ENCODE measurements at places on chromosomes 16 and 17.
A peak's percentile ranks its signal among the peaks of the same experiment; 100 is the strongest.

DNA sequence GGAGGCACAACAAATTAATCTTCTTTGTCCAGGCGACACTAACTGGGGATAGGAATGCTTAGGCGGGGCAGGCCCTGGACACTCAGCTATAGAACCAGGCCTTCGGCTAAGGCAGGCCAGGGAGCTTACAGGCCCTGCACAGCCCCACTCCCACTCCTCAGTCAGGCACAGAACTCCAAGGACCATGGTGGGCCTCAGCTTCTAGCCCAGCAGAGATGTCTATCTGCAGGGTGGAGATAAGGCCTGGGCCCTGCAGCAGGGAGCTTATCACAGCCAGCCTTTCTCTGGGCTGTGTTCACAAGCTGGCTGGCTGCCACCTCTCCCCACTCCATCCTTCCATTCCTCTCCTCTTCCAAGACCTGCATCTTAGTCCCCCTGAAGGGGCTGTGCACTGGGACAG, 68.1 kb downstream of the TMEM132E start:
- no peak for DNase-seq

DNA sequence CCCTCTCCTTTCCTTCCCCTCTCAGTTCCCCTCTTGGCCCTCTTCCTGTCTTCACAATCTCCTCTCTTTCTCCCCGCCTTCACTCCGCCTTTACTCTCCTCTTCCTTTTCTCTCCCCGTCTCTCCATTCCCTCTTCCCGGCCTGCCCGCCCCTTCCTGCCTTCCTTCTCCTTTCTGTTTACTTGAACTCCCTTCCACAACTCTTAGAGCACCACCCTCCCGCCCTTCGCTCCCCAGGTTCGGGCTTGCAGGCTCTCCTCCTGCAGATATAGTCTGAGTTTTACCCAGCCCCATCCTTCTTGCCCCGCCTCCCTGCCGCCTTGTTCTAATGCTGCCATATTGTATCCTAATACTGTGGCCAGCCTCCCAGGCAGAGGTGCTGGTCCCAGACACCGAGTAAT, 201.5 kb upstream of the N4BP1 start:
- DNase-seq, result no peak

GRCh38 chr17:73205459-73205961, 12.7 kb downstream of the COG1 start:
- DNase-seq, result no peak

- DNase-seq, result peak; percentile 74
Observed at GRCh38 chr16:67936124-67936879, at the start of gene PSMB10. Gene PSMB10 (minus strand): TSS chr16:67936850. CDS start chr16:67936749, 101 bp downstream.

DNA sequence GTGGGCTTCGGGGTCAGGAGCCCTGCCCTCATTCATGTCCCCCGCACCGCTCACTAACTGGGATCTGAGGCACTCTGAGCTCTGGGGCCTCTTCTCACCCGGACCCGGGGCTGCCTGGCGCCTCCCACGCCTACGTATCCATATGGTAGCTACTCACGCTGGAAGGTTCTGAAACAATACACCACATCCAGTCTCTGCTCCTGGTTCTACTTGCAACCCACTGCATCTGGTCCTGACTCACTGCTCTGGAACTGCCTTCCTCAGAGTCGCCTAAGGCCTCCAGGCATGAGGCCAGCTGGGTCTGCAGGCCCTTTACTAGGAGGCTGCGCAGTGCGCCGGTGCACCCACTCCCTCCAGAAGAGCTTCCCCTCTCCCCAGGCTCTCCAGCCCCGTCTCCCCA, 18.1 kb downstream of the USP36 start:
- DNase-seq, result no peak

DNA sequence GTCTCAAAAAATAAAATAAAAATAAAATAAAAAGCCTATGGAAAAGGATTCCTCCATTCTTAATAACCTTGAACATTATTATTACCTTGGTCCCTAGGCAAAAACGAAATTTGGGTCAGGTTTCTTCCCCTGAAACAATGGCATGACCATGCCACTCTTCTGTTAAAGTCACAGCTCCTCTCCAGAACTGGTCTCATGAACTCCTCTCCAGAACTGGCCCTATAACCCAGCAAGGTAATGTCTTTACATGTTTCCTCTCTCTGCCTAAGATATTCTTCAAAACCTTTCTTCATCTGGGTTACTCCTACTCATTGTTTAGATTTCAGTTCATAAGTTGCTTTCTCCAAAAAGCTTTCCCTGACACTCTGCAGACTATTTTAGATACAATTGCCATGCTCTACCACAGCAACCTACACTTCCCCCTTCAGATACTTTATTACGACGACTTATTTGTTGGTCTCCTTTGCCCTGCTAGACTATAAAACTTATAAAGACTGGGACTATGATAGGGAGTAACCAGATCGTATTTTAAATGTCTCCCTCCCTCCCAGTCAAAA, 13.5 kb downstream of the TRIM37 start:
- DNase-seq, result no peak

DNA sequence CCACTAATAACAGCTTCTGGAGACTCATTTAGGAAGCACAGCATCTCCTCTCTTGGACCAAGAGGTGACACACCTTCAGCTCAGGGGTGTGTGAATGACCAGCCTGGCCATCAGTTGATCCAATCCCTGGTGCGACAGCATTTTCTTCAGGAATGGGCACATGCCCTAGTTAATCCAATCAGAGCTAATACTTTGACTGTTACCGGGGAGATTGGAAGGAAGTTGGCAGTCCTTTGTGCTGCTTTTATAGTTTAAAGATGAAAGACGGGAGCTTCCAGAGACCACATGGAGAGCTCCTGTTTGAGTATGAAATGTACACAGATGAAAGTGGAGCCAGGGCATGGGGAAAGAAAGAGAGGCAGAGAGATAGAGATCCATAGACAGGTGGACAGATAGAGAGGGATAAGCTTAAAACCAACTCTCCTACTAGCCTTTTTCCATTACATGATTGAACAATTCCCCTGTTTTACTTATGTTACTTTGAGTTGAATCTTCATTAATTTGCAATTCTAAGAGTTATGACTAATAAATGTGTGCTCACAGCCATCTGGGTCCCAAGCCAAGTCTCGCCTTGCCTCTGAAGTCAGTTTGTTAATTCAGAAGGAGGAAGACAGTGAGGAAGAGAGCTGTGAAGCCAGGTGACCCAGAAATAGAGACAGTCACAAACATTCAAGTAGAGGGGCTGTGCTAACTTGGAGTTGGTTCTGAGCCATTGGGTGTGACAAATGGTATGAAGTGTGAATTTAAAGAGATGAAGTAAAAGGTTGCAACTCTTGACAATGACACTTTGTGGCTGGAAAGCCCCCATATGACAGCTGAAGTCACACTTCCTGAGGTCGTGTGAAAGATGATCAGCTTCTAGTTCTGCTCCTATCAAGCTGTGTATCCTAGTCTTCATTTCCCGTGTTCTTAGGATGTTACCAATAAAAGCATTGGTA, 120.0 kb upstream of the GOT2 start:
- DNase-seq, result no peak

DNA sequence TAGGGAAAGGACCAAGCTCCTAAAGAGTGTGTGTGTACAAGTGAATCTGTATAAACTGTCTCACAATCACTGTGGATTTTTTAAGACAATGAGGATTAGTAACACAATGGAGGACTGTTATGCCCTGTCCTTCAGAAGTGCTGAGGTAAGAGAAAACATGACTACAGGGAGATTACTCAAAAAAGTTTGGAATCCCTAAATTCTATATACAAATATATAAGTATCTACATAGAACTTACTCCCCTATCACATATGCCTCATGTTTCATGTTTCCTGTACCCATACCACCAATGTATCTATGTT, 81.9 kb downstream of the STH start:
- no peak for DNase-seq

GRCh38 chr17:15966879-15967248, 21.9 kb downstream of the ADORA2B start:
- DNase-seq, result peak; percentile 88

DNA sequence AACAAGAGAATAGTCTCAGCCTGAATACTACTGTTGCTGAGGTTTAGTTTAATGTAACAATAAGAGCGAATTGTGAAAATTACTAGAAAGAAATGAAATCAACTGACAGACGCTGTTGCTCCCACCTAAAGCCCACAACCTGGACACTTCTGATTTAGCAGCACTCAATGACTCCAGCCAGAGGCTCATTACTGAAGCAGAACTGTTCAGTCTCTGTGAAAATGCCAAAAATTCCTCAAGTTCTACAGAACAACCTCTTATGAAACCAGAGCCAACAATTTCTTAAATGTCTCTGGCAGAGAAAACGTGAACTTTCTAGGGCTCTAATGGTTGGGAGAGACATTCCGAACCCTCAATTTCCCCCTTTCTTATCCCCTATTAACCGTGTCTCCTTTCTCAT, 9.9 kb downstream of the PSME3IP1 start:
- DNase-seq, result no peak

- no peak for DNase-seq
Observed at GRCh38 chr16:73993878-73994277, 302.7 kb upstream of the PSMD7 start.

GRCh38 chr17:36777118-36777517, 160.2 kb upstream of the LHX1 start:
- peak; percentile 48 for DNase-seq

DNA sequence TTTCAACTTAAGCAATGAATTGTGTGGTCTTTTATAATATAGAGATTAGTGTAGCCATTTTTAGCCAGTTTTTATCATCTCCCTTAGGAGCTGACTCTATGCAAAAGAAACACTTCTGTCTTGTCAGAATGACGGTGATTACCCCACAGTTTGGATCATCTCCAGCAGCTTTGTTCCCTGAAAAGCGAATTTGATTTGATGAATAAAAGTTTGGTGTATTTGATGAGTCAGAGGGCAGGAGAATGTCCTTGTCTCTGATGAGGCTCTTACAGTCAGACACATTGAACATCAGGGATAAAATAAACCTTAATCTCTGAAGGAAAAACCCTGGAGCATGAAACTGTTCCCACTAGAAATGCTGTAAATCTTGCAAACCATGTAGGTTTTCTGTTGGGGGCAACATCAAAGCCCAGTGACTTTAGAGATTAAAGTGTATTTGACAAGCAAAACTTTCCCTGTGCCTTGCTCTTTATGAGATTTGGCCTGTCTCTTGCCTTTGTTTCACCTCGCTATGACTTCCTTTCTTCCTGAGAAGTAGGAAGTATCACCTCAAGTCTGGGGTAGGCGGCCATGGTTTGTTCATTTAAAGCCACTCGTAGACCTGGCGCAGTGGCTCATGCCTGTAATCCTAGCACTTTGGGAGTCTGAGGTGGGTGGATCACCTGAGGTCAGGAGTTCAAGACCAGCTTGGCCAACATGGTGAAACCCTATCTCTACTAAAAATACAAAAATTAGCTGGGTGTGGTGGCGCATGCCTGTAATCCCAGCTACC, 209.3 kb downstream of the FTO start:
- DNase-seq, result no peak

- peak; percentile 95 for DNase-seq
Observed at GRCh38 chr17:48048384-48049126, 396 bp downstream of the NFE2L1 start.

GRCh38 chr16:9258423-9259051, 167.1 kb downstream of the HAPSTR1 start:
- DNase-seq, result peak; percentile 21

- DNase-seq, result peak; percentile 63
Observed at GRCh38 chr17:5592382-5592781, 8.1 kb upstream of the NLRP1 start.

GRCh38 chr17:75103601-75104554, 5.9 kb upstream of the ARMC7 start:
- no peak for DNase-seq

- DNase-seq, result no peak
Observed at GRCh38 chr17:17575360-17576251, 15.9 kb downstream of the PEMT start.

GRCh38 chr17:44628243-44629188, 27.8 kb upstream of the MEIOC start:
- DNase-seq, result peak; percentile 35

- DNase-seq, result peak; percentile 55
Observed at GRCh38 chr16:51048544-51048943, 102.5 kb downstream of the SALL1 start.

GRCh38 chr16:24890746-24891145, 45.0 kb downstream of the SLC5A11 start:
- no peak for DNase-seq

DNA sequence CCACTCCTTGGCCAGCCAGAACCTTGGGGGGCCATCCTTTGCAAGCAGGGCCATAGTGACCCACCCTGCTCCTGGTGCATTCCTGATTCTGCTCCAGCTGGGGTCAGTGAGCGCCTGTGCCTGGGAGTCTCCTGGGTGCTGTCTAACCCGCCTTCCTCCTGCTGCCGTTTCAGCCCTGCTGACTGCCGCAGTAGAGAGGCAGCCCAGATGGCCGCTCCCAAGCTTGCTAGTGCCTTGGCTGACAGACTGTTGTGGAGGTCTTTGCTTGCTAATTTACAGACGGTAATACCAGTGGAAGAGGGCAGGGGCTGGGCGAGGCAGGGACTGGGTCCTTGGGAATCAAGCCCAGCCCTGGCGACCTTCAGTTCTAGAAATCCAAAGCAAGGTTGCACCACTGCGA, 99.6 kb downstream of the SOCS1 start:
- DNase-seq, result no peak

DNA sequence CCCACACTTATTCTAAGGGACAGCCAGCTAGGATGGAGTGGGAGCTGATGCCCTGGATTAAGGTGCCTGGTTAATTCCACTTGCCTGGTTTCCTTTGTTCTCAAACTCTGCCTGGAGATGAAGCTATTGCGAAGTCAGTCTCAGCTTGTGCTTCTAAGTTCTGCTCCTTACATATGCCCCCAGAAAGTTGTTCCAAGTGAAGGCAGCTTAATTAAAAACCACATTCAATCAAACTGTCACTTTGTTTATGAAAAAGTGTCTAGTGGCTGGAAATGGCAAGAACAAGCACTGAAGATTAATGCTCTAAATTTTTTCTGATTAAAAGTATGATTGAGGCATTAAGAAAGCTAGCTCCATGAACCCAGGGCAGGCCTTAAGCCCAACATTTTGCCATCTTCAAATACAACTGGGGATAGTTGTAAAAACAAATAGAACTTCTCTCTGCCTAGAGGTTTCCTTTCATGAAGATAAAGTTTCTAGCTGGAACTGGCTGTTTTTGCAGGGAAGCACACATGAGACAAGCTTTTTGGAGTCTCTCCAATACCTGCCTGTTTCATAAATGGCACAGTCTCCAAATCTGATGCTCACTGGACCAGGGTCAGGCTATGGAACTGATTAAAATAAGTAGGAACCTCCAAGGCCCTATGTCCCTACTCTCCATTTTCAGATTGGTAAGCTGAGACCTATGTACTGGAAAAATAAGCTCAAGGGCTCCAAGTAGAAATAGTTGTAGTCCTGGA, 100.9 kb downstream of the GRIN2A start:
- no peak for DNase-seq

GRCh38 chr17:42107597-42108576, 4.6 kb downstream of the DHX58 start:
- peak; percentile 89 for DNase-seq

GRCh38 chr16:50002190-50002589, 22.8 kb upstream of the CNEP1R1 start:
- no peak for DNase-seq

- no peak for DNase-seq
Observed at GRCh38 chr17:48463526-48463925, 33.5 kb upstream of the SKAP1 start.
